Activated T-helper 1 cell treated with Interleukin-2 at 50 U/mL for 16 hours (primary cell): ENCODE measurements at places on chromosomes 4 and X.

DNA sequence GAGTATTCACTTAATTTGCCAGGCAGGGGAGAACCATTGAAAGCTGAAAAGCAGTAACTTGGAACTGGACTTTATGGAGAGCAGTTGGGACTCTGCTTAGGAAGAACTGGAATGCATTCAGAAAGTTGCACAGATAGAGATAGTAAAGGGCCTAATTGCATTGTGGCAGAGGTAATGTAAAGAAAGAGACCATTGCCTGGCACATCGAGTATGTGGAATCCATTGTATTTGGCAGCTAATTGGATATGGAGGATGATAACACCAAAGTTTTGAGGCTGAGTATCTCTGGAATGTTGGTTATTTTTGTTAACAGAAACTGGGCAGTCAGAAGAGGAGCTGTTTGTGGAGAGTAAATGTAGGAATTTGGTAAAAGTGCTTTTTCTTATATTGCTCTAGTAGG is 169.9 kb downstream of the BMPR1B start:
- DNase-seq, result no peak

- DNase-seq, result no peak
Observed at GRCh38 chrX:129784371-129784770, 4.6 kb downstream of the SASH3 start.

GRCh38 chr4:39053983-39054382 is 8.0 kb upstream of the KLHL5 start:
- DNase-seq, result no peak

- no peak for DNase-seq
Observed at GRCh38 chrX:108177351-108178142, 86.0 kb downstream of the ATG4A start.

GRCh38 chr4:26321373-26322221 is 783 bp downstream of the RBPJ start:
- no peak for DNase-seq

- DNase-seq, result no peak
Observed at GRCh38 chr4:37653601-37654000, 32.6 kb downstream of the RELL1 start.

- DNase-seq, result no peak
Observed at GRCh38 chr4:158808399-158808798, 39.6 kb downstream of the FNIP2 start.

GRCh38 chr4:40190465-40190864 is 6.4 kb upstream of the RHOH start:
- no peak for DNase-seq

- DNase-seq, result no peak
Observed at GRCh38 chr4:20273793-20274192, 22.1 kb downstream of the SLIT2 start.

DNA sequence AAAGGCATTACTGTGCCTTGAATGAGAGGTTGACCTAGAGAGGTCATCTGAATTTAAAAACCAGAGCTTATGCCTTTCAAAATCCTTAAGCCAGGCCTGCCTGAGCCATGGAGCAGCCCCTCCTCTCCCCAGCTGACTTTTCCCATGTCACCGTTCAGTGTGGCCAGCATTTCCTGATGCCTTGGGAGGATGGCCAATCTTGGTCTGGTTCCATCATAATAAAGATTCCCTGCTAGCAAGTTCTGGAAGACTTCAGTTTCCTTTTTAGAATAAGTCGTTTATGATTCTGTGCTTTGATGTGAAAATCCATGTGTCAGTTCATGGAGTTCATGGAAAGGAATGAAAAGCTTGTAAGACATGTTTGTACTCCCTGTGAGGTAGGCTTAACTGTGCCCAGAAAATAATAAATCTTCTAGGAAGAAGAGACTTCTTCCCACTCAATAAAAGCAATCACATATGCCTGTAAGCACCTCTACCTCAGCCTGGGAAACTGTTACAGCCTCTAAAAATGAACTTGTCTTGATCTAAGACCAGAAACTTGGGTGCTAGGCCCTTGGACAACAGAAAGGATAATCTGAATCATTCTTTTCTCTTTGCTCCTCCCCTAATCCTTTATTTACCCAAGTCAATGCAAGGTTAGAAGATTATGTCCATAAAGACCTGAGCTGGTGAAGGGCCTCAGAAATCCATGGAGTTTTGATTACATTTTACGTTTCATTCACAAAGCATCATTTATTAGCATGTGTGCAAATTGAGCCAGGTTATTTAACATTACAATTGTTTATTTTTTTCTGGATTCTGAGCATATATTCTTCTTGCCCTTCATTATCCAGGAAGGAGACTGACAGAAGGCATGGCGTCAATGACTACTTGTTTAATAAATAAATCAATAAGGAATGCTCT is 84.0 kb upstream of the TBC1D9 start:
- no peak for DNase-seq

GRCh38 chrX:53738370-53738906 is 51.9 kb upstream of the HUWE1 start:
- DNase-seq, result no peak

DNA sequence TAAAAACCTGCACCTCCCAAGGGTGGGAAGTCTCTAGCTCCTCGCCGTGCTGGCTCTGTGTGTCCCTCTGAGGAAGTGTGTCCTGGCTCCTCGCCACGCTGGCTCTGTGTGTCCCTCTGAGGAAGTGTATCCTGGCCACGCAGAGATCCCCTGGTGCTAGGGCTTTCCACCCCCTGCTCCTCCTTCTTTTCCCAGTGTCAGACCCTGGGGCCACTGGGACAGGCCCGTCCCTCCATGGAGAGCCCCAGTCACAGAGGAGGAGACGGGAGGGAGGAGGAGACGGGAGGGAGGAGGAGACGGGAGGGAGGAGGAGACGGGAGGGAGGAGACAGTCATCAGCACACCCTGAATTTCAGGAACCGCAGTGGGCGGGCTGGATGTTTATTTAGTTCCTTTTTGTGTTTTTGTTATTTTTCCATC is 53.8 kb upstream of the HGFAC start:
- no peak for DNase-seq

DNA sequence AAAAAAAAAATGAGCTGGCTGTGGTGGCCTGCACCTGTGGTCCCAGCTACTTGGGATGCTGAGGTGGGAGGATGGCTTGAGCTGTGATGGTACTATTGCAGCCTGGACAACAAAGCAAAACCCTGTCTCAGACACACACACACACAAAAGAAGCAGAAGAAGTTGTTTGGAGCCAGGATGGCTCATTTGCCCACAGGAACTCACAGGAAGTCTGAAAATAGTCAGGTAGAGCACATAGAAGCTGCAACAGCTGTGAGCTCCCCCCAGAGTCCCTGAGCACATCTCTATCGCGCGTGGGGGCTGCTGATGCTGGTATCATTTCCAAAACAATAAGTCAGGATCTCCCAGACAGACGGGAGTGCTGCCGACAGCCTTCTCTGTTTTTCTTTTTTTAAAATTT is 13.4 kb upstream of the DHRSX start:
- DNase-seq, result no peak

GRCh38 chr4:118911238-118911703 is 22.6 kb downstream of the SYNPO2 start:
- no peak for DNase-seq

GRCh38 chr4:7540654-7541413 is 106.1 kb upstream of the PSAPL1 start:
- DNase-seq, result no peak

DNA sequence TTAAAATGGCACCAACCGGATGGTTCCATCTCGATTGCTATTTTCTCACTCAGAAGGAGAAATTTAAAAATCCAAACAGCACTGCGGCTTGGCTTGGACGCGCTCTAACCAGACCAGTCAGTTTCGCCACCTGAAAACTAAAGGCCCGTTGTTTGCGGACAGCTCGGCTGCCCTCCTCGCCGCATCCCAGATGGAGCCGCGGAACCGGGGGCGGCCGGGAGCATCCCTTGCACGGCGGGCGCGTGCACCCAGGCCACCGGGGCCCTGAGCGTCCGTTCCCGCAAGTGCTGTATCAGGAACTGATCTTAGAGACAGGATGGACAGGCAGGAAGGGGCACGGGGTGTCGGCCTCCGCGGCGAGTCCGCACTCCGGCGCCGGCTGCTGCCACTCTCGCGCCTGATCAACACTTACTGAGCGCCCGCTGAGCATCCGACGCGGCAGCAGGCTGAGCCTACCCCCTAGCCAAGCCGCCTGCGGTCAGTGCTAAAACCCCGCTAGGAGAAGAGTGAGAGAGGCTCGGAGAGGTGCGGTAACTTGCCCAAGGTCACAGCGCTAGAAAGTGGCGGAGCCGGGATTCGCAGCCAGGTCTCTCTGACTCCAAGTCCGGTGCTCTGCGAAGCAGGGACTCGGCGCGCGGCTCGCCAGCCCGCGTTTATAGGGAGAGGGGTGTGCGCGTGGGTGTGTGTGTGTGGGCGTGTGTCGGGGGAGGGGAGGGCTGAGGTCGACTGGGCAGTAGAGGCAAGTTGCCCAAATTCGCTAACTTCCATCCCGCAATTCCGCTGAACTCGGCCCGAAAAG is at the start of gene CITED1:
Gene CITED1 (minus strand): TSS at position 629 of the 799 bp plus-strand sequence. CDS start 3,045 bp downstream, outside the sequence.
- no peak for DNase-seq

GRCh38 chr4:116358633-116359222 is 726.6 kb downstream of the TRAM1L1 start:
- DNase-seq, result no peak

DNA sequence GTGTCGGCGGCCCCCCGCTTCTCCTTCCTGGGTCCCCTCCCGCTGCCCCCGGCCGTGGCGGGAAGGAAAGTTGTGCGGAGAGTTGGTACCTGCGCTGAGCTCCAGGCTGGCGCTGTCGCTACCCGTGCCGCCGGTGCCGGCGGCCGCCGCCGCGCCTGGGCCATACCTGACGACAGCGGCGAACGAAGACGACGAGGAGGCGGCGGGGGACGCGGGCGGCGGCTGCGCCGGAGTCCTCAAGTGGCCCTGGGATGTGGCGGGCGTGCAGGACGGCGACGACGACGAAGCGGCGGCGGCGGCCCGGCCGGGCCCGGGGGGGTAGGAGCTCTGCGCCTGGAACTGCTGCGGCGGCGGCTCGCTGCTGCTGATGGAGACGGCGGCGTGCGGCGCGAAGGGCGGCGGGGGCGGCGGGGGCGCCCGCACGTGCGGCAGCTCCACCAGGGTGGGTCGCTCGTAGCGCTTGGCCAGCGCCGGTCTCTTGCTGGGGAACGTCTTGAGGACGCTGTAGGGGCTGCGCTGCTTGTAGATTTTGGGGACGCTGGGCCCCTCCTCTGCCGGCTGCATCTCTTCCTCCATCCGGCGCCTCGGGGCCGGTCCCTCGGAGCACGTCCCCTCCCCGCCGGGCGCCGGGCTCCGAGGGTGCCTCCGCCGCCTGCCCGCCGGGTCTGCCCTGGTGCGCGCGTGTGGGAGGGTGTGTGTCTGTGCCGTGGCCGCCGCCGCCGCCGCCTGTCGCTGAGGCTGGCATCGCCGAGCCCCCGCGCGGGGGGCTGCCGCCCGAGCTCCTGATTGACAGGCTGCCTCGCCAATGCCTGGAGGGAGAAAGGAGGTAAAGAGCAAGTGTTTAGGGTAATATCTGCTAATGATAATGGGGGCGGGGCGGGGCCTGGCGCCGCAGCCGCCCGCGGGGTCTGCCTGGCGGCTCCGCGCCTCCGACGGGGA is 618 bp downstream of the BEND4 start:
- no peak for DNase-seq

GRCh38 chr4:127012549-127012948 is 620.2 kb upstream of the INTU start:
- no peak for DNase-seq

GRCh38 chr4:187562345-187562744 is 433.2 kb upstream of the ZFP42 start:
- DNase-seq, result no peak

DNA sequence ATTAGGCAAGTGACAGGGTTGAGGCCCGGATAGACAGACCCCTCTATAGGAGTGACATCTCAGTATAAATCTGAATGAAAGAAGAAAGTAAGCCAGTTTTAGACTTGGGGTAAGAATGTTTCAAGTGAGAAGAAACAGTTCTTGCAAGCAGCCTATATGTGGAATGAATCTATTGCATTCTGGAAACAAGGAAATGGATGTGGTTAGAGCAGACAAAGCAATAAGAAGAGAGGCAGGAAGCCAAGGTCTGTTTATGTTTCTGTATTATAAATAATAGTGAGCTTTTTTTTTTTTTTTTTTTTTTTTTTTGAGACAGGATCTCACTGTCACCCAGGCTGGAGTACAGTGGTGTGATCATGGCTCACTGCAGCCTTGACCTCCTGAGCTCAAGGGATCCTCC is 255.8 kb downstream of the UNC5C start:
- DNase-seq, result no peak

- DNase-seq, result no peak
Observed at GRCh38 chrX:148534291-148534690, 33.9 kb downstream of the AFF2 start.

- DNase-seq, result no peak
Observed at GRCh38 chrX:37083880-37084279, 75.7 kb downstream of the FAM47C start.

- DNase-seq, result no peak
Observed at GRCh38 chr4:76023389-76023788, at the start of gene CXCL10. Gene CXCL10, minus strand, starts transcription at chr4:76023497. Its CDS starts 66 bp downstream, at chr4:76023431.

- no peak for DNase-seq
Observed at GRCh38 chrX:18149454-18149853, 71.2 kb downstream of the BEND2 start.

DNA sequence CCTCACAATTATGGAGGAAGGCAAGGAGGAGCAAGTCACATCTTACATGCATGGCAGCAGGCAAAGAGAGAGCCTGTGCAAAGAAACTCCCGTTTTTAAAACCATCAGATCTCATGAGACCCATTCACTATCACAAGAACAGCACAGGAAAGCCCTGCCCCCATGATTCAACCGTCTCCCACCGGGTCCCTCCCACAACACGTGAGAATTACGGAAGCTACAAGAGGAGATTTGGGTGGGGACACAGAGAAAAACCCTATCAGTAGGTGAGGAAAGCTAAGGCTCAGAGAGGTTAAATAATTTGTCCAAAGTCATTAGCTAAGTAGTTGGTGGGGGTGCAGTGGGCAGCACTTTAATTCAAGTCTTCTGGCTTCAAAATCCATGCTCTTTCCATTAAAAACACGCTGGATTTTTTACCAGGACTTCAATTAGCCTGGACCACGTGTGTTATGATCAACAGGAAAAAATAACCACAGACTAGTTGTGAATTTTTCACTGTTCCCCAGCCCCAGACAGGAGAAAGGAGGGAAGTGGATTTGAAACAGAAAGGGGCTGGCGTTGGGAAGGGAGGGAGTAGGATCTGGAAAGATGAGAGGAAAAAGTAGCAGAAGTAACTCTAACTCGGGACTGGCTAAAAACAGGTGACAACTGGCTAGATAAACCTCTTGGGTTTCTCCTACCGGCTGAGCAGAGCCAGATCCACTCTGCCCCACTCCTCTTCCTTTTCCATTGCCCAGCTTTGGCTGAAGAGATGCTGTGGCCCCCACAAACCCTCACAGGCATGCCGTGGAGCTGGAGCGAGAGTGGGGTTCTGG is 986 bp downstream of the MTMR8 start:
- no peak for DNase-seq

- no peak for DNase-seq
Observed at GRCh38 chr4:96093563-96093962, 253.7 kb downstream of the PDHA2 start.

- no peak for DNase-seq
Observed at GRCh38 chr4:109879081-109879480, 31.2 kb downstream of the LRIT3 start.
